H9 (cell line): ENCODE measurements at places on chromosomes 11 and 22.

DNA sequence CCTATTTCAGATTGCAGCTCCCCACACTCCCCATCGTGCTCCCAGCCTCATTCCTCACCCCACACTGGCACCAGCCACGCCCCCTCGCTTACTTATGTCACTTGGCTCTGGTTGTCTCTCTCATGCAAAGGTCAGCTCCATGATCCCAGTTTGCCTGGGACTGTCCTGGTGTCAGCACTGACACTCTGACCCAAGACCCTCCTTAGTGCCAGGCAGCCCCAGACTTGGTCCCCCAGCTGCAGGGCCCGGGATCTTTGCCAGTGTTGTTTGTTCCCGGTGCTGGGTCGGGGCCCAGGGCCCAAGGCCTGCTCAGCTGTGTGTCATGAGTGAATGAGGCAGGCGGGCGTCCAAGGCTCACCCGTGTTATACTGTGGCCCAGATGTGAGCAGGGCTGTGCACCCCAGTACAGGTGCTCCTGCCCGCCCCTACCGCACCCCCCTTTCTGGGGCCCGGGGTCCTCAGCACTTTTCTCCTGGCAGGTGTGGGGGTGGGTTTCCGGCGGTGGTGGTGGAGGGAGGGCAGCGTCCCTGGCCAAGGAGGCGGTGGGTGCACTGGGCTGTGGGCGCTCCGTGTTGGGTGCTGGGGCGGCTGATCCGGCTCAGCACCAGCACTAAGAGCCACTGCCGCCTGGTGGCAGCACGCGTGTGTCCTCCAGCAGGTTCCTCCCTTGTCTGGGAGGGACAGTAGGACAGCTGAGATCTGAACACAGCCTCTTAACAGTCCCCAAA is 19.5 kb downstream of the IL17REL start:
- peak; percentile 74 for DNase-seq

- DNase-seq = no peak
These were observed 3.0 kb upstream of the SLCO2B1 start for GRCh38 chr11:75147875-75148263.

- DNase-seq = no peak
These were observed 495.8 kb downstream of the BRD1 start for GRCh38 chr22:49331878-49332277.

- no peak for DNase-seq
These were observed 186.5 kb downstream of the SBF2 start for GRCh38 chr11:10107497-10107896.

GRCh38 chr11:111438846-111439520 is 59.9 kb upstream of the POU2AF1 start:
- DNase-seq = no peak

GRCh38 chr11:119729581-119729927 is 554 bp upstream of the NECTIN1 start:
- no peak for DNase-seq

DNA sequence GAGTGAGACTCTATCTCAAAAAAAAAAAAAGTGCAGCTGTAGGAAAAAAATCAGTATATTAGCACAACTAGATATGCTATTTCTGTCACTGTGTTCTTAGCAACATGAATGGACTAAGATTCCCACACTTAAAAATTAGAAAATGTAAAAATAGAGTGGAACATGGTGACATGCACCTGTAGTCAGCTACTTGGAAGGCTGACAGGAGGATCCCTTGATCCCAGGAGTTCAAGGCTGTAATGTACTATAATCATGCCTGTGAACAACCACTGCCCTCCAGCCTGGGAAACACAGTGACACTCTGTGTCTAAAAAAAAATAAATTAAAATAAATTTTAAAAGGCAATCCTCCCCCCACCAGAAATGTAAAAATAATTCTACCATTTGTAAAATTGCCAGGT is 29.8 kb downstream of the PICALM start:
- DNase-seq = no peak

DNA sequence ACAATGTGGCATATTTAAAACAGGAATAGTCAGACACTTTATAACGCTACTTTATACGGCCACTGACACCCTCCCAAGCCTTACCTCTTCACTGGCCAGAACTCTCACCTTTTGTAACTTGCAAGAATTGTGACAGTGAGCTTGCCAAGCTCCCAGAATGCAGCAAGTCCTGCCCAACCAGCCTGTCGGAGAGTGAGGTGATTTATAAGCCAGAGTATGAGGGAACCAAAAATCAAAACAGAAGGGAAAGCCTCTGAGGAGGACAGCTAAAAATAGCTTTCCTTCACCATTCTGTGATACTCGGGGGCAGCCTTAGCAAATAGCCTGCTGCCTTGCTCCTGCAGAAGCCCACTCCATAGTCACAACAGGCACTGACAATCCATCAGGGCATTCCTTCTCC is 229.7 kb downstream of the FAM76B start:
- DNase-seq = no peak

- no peak for DNase-seq
These were observed 563 bp upstream of the ENDOD1 start for GRCh38 chr11:95088946-95089619.
